ENCODE measurements at places on chromosomes 1 and 21.

DNA sequence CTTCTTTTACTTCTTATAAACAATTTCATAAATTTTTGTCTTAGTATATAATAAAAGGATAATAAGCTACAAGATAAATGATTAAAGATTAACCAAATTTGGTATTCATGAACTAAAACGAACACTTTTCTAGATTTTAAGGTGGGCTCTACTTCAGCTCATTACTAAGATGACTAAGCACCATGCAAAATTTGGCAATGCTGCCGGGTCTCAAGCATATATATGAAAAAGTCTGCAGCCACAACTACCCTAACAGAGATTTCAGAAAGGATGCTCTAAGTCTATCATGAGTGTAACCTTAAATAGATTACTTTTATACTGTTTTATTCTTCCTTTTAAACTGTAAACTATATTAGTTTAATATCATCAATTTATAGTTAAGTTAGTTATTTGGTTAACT, 47.8 kb downstream of the BRWD1 start:
- DNase-seq: no peak

GRCh38 chr1:6052543-6053205, 7.0 kb downstream of the KCNAB2 start:
- peak; percentile 55 for DNase-seq

GRCh38 chr1:184310157-184310819, 76.5 kb upstream of the C1orf21 start:
- no peak for DNase-seq

DNA sequence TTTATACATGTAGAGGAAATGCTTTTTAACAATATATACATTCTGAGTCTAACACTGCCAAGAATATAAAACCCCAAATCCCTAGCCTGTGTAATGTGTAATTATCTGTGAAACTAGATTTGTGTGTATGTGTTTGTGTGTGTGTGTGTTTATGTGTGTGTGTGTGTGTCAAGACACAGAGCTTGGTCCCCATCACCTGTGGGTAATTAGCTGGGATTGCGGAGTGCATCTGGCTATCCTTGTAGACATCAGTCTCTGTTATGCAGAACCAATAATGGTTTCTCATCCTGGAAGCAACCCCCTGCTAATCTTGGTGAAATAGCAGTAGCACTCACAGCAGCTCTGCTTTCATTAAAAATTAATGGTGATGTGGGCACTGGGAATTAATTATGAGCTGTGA, 26.3 kb upstream of the ST6GALNAC3 start:
- no peak for DNase-seq

- DNase-seq: no peak
Measured at GRCh38 chr1:15949453-15950245, 26.3 kb downstream of the ZBTB17 start.

GRCh38 chr1:246727594-246727993, 3.4 kb downstream of the SCCPDH start:
- DNase-seq: no peak

DNA sequence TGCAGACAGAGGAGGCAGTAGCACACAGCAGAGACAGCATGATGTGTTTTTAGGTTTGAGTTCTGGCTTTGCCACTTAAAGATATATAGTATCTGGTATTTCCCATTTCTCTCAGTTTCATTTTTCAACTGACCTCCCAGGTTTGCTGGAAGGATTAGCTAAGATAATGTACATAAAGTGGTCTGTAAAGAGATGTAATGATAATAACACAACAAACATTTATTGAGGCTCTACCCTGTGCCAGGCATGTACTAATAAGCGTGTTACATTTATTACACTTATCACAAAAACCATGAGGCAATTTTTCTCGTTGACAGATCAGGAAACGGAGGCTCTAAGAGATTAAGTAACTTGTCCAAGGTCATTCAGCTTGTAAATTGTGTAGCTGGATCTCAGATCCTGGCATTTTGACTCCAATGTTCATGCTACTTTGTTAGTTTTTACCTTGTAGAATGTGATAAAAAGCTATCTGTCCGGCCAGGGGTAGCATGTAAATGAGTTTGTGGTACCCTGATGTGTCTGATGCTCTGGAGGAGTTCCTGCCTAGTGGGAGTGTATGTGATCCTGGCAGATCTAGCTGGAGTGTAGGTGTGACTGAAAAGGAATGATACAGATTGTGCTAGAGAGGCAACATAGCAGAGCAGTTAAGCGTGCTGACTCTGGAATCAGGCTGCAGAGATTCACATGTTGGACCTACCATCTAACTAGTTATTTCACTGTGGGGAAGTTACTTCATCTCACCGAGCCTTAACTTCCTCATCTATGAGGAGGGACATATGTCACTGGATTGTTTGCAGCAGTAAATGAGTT, 146.6 kb downstream of the VPS13D start:
- no peak for DNase-seq

DNA sequence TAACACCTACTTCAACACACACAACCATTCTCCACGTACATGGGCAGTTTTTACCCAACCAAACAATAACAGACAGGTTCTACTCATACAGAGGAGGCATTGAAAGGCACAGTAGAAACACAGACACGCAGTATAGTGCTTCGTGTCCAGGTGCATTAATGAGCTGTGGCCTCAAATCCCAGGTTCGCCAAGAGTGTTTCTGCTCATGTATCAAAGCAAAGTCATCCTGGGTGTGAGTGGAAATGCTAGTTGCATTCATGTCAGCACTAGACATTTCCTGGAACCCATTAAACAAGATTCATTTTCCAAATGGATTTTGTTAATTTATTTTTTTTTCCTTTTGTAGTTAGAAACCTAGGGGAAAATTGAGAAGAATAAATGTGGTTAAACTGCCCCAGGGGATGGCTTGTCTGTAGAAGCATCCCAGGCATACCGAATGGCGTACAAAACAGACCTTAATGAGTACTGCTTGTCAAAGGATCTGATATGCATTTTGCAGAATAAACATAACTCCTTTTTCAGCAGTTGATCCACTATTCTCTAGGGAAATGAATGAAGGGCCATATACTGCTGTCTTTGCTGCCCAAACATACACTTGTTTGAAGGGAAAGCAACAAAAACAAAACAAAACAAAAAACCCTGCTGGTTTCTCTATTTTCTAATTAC, 298.6 kb upstream of the ST6GALNAC5 start:
- no peak for DNase-seq

DNA sequence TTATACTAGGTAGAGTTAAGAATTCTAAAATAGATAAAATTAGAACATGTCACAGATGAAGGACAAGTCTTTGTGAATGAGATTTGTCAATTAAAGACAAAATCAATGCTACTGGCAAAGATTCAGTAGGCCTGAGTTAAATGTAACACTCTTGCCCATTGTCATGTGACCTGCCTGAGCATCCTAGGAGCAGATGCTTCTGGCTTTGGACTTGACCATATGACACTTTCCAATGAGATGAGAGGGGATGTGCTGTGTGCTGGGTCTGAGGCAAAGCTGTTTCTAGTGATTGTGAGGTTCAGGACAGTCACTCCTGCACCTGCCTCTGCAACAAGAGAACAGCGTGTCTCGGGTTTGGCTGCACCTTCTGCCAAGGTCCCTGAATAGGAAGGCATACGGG, 144.9 kb downstream of the HIVEP3 start:
- DNase-seq: no peak

GRCh38 chr1:219900201-219900600, 28.2 kb downstream of the SLC30A10 start:
- no peak for DNase-seq

DNA sequence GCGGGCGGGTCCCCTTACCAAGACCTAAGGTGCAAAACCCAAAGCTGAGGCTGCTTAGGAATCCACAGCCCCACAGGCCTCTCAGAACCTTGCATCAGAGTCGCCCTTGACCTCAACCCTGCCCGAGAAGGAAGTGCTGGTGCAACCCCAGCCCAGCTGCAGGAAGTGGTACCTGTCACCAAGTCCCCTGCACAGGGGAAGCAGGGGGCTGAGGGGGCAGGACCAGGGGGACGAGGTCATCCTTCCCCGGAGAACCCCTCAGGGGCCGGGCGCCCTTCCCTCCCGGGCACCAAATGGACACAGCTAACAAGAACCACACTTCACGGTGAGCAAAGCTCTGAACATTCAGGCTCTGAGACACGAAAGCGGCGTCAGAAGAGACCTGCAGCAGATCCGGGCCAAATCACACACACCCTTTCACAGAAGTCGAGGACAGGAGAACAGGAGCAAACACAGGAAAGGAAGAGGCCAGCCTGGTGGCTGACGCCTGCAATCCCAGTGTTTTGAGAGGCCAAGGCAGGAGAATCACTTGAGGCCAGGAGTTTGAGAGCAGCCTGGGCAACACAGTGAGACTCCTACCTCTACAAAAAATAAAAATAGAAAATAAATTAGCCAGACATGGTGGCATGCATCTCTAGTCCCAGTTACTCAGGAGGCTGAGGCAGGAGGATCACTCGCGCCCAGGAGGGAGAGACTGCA, 6.4 kb downstream of the ITGB2 start:
- no peak for DNase-seq

- DNase-seq: no peak
Measured at GRCh38 chr1:29664711-29665110, 428.4 kb downstream of the PTPRU start.

DNA sequence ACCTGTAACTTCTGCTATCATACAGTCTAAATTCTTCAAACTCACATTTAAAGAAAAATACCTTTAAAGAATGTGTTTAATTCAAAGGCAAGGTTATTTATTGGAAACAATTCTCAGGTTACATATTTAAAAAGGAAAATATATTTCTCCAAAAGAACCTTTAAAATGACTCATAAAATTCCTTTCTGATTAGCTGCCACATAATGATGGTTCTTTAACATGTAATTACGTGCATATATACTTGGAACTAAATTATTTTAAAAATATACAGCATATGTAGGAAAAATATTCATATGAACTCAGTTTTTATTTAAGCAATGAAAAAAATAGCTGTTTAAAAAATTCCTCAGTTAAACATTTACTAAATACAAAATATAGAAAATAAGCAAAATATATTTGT, 173.6 kb downstream of the COP1 start:
- DNase-seq: no peak

DNA sequence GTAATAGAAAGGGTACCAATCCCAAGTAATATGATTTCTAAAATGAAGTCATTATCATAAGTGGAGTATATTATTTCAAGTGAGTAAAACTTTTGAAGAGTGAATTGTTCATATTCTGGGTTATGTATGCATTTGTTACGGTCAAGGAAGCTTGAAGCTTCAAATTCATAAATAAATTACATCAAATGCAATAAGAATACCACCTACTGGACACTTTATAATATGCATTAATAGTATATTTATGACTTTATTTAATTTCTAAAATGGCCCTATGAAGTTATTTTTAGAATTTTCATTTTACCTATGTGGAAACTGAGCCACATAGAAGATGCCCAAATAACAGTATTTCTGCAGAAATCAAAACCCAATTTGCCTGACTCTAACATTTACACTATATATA, 260.6 kb downstream of the SMYD3 start:
- no peak for DNase-seq

DNA sequence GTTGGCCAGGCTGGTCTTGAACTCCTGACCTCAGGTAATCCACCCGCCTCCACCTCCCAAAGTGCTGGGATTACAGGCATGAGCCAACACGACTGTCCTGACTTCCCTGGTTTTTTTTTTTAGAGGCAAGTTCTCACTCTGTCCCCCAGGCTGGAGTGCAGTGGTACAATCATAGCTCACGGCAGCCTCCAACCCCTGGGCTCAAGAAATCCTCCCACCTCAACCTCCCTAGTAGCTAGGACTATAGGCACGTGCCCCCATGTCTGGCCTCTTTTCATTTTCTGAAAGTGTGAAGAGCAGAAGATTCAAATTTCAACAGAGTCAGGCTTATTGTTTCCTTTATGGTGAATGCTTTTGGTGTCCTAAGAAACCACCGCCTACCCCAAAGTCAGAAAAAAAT, 21.7 kb upstream of the SOX13 start:
- DNase-seq: no peak

Measured in iPS DF 6.9 (cell line).